ENCODE measurements at places on chromosomes 5 and 9. TPM values are rescaled to one million over a fixed set of nuclear protein-coding genes. Genes with fewer than 3 reads are reported as not detected.

FBP2 gene
- 0.74 TPM for total RNA-seq

NCBP1 gene
- 36.9 TPM for total RNA-seq

GRCh38 chr5:56432321-56432720 is 199.2 kb upstream of the ANKRD55 start:
- H3K27me3 ChIP-seq = no peaks in the 10 kb centered on the region
- H3K36me3 ChIP-seq = no peaks in the 10 kb centered on the region
- no peak for DNase-seq
- H3K27ac ChIP-seq = no peak overlapping the region

DNA sequence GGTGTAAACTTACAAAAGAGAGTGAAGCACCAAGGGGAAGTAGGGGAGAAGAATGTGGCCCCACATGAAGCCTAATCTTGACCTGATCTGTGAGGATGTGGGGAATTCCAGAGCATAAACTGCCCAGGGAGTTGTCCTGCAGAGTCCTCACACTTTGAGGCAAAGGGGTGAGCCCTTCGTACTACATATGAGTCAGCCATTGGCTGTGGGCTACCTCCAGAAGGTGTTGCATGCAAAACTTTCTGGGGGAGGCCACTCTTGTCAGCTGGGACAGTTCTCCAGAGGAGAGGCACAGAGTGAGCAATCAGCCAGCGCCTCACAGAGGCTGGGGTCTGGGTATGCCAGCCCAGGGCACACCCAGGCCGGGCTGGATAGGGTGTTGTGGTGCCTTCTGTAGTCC is 98.1 kb upstream of the NMUR2 start:
- no peaks in the 10 kb centered on the region for H3K36me3 ChIP-seq
- no peak overlapping the region for H3K27ac ChIP-seq
- no peaks in the 10 kb centered on the region for H3K27me3 ChIP-seq

- H3K27me3 ChIP-seq = no peaks in the 10 kb centered on the region
- H3K4me1 ChIP-seq = no peaks in the 10 kb centered on the region
Observed at GRCh38 chr5:122112063-122112462, 17.3 kb upstream of the ZNF474 start.

GRCh38 chr9:69472101-69472620 is 147.1 kb downstream of the ENTREP1 start:
- no peak for DNase-seq
- no peak overlapping the region for H3K27ac ChIP-seq
- no peak overlapping the region for H3K4me3 ChIP-seq
- no peaks in the 10 kb centered on the region for H3K36me3 ChIP-seq

DNA sequence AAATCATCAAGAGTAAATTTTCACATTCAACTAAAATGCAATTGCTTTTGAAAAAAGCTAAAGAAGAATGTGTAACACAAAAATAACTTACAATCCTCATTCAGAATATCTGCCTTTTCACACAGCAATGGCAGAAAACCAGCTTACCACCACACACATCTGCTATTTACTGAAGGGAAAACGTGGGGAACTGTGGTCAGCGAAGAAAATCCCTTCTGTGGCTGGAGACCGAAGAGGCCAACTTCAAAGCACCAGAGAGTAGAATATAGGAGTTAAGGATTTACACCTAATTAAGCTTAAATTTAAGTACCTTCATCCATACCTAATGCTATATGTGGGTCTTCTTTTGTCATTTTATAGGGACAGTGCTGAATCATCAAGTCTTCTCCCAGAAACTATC is 339.6 kb downstream of the DEPDC1B start:
- no peaks in the 10 kb centered on the region for H3K27me3 ChIP-seq
- no peak overlapping the region for H3K4me3 ChIP-seq
- no peak for DNase-seq
- no peaks in the 10 kb centered on the region for H3K4me1 ChIP-seq
- H3K36me3 ChIP-seq = no peaks in the 10 kb centered on the region

GRCh38 chr9:13758936-13759335 is 479.4 kb upstream of the MPDZ start:
- no peak overlapping the region for H3K27ac ChIP-seq
- no peaks in the 10 kb centered on the region for H3K36me3 ChIP-seq
- DNase-seq = no peak
- no peak overlapping the region for H3K4me3 ChIP-seq
- H3K27me3 ChIP-seq = no peaks in the 10 kb centered on the region

Measured in testis (tissue), 5 donors.